ENCODE measurements at places on chromosomes 6 and 20. TPM values are rescaled to one million over a fixed set of nuclear protein-coding genes. Genes with fewer than 3 reads are reported as not detected.

Gene TGM2
- total RNA-seq = 0.11 TPM

Gene OLIG3
- total RNA-seq = not detected

Gene PDE10A
- not detected for total RNA-seq

Gene MOXD1
- not detected for total RNA-seq

Gene CRIP3
- 0.23 TPM for total RNA-seq

Gene OR12D2
- total RNA-seq = not detected

Gene RBCK1
- total RNA-seq = 118 TPM

Gene C20orf202
- total RNA-seq = 0.11 TPM

Gene LY6G6F
- total RNA-seq = not detected

Gene AIF1
- total RNA-seq = 70.2 TPM

Gene SSTR4
- total RNA-seq = not detected

Gene MKKS
- 10.0 TPM for total RNA-seq

Gene GRM1
- total RNA-seq = not detected

Gene DNMT3B
- 3.5 TPM for total RNA-seq

Gene GTSF1L
- total RNA-seq = 0.23 TPM

Gene MYLK2
- 0.50 TPM for total RNA-seq

Gene SUMO4
- total RNA-seq = 9.6 TPM

Gene FAM209A
- total RNA-seq = 1.5 TPM

Gene LY6G6C
- total RNA-seq = 0.25 TPM

Gene BTNL2
- total RNA-seq = not detected

Gene MYLK4
- total RNA-seq = 0.36 TPM

Gene PLG
- total RNA-seq = 0.39 TPM

Gene TP53TG5
- 0.09 TPM for total RNA-seq

Gene NOX3
- not detected for total RNA-seq

Gene L3MBTL1
- 8.3 TPM for total RNA-seq

Gene NHLRC1
- total RNA-seq = 0.18 TPM

Gene OR12D3
- not detected for total RNA-seq

Gene EDN1
- not detected for total RNA-seq

Gene TMEM217
- total RNA-seq = 2.9 TPM

Gene EPB41L2
- total RNA-seq = 20.5 TPM

Gene FOXF2
- total RNA-seq = not detected

Gene PDCD2
- total RNA-seq = 87.8 TPM
